ENCODE measurements at places on chromosomes 2 and 18. TPM values are rescaled to one million over a fixed set of nuclear protein-coding genes. Genes with fewer than 3 reads are reported as not detected.

DNA sequence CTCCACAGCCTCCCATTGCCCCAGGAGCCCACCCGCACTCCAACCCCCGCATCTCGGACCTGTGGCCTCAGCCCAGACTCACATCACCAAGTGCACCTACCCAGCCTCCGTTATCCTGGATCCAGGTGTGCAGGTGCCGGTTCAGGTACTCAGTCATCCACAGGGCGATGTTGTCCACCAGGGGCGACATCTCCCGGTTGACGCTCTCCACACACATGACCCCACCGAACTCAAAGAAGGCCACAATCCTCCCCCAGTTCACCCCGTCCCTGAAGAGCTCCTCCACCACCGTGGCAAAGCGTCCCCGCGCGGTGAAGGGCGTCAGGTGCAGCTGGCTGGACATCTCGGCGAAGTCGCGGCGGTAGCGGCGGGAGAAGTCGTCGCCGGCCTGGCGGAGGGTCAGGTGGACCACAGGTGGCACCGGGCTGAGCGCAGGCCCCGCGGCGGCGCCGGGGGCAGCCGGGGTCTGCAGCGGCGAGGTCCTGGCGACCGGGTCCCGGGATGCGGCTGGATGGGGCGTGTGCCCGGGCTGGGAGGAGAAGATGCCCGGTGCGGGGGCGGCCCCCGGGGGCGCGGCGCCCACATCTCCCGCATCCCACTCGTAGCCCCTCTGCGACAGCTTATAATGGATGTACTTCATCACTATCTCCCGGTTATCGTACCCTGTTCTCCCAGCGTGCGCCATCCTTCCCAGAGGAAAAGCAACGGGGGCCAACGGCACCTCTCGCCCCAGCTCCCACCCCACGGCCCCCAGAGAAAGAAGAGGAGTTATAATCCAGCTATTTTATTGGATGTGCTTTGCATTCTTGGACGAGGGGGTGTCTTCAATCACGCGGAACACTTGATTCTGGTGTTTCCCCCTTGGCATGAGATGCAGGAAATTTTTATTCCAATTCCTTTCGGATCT is 1.3 kb downstream of the BCL2 start:
- peak; percentile 13 for DNase-seq

PLCD4 gene
- total RNA-seq: 11.8 TPM

GRCh38 chr18:76205906-76206305 is 289.1 kb downstream of the ZNF516 start:
- no peak for DNase-seq

C1QL2 gene
- total RNA-seq: 0.27 TPM
